ENCODE measurements at places on chromosomes 5 and 9.

DNA sequence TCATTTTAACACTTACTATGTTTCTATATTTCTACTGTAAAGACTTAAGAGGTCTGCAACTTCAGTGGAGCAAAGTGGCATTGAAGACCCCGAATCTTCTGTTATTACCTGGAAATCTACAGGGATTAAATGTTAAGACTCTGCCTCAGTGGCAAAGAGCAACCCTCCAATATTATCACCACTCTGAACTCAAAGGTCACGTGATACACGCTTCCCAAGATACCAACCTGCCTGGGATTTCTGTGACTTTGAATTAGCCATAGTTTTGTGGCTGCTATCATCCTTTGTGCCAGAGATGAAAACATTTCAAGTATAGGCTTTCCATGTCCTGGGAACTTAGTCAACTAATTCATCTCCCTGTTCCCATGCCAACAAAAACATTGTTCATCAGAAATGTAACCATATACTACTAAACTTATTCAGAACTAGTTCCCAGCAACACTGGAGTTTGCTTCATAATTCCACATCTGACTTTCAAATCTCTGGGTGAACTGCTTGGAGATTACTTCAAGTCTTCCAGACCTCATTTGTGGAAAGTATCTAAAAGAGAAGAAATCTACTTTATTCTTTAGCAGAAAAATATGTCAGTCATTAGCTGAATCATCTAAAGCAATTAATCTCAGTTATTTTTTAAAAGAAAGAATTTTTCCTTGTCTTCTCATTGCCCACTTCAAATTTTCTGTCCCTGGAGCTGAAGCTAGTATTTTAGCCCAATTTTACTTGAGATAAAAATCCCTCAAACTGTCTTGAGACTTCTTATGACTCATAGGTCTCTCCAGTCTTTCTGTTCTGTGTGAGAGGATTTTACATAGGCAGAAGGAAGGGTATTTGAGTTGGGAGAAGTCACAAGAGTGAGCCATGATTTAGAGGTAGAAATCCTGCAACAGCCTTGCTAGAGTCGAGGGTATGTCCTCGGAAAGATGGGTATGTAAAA, 83.0 kb downstream of the ZNF462 start:
- DNase-seq = no peak

DNA sequence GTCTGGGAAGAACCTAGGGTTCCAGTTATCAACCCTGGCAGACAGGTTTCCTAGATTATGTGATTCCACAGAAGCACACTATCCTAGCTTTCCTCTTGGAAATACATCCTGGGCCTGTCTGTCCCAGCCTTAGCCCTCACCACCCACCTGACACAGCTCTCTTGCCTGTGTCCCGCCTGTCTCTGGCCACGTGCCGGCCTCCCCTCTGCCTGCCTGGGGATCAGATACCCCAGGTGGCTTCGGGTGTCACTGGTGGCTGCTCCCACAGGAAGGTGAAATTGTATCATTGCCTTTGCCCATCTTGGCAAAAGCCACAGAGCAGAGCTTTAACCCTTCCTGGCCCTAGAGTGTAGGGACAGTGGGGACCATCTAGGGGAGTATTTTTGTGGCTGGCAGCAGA, 6.2 kb downstream of the COL27A1 start:
- DNase-seq = no peak

DNA sequence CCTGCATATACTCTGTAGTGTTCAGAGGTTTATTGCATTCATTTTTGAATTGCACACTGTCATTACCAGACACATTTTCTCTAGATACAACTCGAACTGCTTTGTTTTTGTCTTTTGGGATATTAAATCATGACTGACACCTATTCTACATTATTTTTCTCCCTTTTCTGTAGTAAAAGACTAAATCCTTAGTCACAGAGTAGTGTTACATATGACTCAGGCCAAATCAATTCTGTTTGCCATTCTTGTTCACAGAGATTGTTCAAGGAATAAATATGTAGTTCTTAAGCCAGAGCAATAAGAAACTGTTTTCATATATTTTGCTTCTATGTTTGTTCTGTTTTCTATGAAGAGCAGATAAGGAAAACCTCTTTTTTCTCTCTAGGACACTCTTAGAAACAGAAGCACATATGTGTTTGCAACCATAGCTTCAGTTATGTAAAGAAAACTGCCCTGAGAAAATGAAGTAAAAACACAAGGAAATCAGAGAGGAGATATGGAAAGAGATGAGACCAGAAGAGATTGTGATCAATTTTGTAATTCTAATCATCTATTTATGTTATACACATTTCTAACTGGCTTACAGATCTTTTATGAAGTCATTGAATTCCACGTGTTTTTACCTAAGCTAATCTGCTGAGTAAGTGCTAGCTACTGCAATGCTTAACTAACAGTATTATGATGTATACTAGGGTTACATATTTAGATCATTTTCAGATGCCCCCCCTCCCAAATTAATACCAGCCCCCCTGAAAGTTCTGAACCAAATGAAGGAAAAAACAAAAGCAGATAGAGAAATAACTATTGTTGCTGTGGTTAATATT, 1995.6 kb upstream of the CDH6 start:
- no peak for DNase-seq

- DNase-seq = no peak
These were observed 30.1 kb upstream of the ZNF782 start for GRCh38 chr9:96884443-96884842.

GRCh38 chr9:113823421-113823820, 52.7 kb upstream of the ZNF618 start:
- no peak for DNase-seq

DNA sequence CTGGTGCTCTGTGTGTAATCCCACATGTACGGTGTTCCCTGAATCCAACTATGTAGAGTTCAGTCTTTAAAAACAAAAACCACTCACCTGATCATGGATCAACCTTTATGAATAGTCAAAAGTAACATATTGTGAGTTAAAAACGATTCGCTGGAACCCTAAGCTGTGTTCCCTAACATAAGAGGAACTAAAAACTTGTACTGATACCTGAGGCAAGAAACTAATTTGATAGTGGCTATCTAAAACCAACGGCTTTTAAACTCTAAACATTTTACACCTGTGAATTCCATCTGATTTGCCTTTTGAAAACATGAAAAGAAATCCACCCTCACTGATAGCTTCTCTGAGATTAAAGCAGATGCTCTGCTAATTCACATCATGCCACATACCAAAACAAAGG, 101.5 kb downstream of the DEPDC1B start:
- DNase-seq = no peak

- no peak for DNase-seq
These were observed 6.4 kb downstream of the GRIA1 start for GRCh38 chr5:153496835-153497234.

GRCh38 chr5:14816999-14817761, 54.4 kb downstream of the ANKH start:
- no peak for DNase-seq

DNA sequence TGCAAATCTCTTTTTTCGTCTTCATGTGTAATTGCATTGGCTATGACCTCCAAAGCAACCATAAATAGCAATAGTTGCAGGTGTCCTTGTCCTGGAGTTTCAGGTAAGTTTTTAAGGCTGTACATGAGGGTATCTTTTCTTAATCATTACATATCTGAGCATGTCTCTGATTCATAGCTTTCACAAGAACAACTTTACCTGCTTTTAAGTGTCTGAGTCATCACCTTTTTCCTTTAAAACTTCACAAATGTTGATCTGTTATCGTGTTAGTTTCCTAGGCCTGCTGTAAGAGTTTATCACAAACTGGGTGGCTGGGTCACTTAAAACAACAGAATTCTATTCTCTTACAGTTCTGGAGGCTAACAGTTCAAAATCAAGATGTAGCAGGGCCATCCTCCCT, 13.8 kb downstream of the GARNL3 start:
- DNase-seq = no peak

GRCh38 chr5:104843822-104844221, 1281.2 kb upstream of the NUDT12 start:
- DNase-seq = no peak

GRCh38 chr5:123104607-123105006, 15.6 kb downstream of the PRDM6 start:
- no peak for DNase-seq

- DNase-seq = no peak
These were observed 24.1 kb upstream of the MTAP start for GRCh38 chr9:21778304-21778703.

DNA sequence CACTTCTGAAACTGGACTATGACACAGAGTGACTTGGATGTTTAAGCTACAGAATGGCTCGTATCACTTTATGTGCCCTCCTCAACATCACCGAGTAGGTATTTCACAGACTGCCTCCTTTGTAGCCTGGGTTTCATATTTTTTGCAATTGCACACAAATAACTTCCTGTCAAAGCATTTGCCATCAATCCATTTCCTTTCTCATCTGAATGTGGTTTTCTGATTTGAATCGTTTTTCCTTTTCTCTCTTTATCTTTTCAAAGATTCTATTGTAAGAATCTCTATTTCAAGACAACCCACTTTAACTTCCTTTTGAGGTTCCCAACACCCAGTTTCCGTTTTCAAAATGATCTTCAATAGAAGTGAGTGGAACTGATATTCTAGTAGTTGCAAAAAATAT, 563.8 kb upstream of the ARRDC3 start:
- DNase-seq = no peak

- no peak for DNase-seq
These were observed 2.0 kb upstream of the ZNF622 start for GRCh38 chr5:16467363-16468219.

- no peak for DNase-seq
These were observed 33.8 kb upstream of the LECT2 start for GRCh38 chr5:135988546-135988945.

DNA sequence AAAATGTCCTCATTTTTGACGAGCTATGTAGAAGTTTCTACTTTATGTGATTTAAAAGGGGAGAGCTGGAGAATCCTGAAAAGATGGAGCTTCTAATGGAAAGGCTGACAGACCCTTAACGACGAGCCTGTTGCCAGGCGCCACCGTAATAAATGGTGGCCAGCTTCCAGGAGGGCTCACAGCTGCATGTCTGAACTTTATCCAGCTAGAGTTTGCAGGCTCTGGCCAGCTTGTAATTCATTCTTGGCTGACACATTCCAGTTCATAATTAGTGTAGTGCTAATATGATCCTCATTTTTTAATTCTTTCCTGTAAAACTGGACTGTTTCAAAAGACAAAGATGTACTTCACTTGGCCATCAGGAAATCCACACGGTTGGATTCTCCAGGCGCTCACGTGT, 246.7 kb downstream of the GAS1 start:
- no peak for DNase-seq

DNA sequence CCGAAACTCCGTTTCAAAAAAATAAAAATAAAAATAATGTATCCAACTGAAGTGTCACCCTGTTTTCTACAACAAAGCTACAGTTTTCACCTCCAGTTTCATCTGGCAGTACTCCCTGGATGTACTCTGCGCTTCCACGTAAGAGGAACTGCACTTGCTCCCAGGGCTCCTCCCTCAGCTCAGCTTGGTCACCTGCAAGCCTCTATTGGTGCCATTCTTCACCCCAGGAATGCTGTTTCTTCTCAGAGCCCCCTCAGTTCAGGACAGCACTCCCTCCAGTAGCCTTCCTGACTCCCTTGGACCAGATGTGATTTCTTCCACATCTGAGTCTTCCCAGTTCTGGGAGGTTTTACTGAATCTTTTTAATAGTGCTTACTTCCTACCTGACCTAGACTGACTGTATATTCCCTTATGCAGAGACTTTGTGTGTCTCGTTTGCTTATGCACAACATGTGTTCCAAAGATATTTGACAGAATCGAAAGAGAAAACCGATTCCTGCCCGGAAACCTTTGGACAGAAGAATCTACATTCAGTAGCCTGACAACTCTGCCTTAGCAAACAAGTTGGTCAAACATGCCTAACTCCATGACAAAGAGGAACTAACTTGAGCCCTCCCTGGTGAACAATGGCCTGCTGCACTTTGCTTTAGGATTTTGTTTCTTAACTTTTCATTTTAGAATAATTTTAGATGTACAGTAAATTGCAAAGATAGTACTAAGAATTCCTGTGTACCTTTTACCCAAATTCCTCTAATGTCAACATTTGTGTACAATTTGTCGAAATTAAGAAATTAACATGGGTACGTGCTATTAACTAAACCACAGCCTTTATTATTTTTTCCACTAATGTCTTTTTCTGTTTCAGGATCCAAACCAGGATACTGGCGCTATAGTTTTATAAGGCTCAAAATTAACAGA, 814 bp downstream of the CCDC125 start:
- no peak for DNase-seq

GRCh38 chr9:125372441-125373226, 111.0 kb downstream of the GAPVD1 start:
- no peak for DNase-seq

- no peak for DNase-seq
These were observed 13.0 kb downstream of the SNX24 start for GRCh38 chr5:122858451-122858850.

GRCh38 chr9:69324549-69325401, at the start of gene ENTREP1:
ENTREP1 (plus strand) TSS chr9:69325215; CDS start chr9:69325310, 95 bp downstream.
- DNase-seq = no peak

GRCh38 chr5:147648597-147648996, 133.9 kb downstream of the JAKMIP2 start:
- DNase-seq = no peak
